ENCODE measurements at places on chromosomes 12 and 14.

DNA sequence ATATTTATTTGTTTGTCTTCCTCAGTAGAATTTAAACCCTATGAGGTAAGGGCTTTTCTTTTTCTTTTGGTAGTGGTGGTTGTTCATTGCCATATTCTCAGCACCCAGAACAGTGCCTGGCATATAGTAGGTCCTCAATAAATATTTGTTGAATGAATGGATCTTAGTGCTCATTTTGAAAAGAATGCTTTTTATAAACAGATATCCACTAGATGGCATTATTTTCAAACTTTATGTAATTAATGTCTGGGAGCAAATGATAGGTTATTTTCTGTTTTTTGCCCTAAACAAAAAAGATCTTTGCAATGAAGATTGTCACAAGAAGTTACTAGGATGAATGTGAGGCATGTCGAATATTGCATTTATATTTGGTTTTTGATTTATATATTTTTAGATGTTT lies 64.1 kb downstream of the RAD51B start:
- DNase-seq: no peak

DNA sequence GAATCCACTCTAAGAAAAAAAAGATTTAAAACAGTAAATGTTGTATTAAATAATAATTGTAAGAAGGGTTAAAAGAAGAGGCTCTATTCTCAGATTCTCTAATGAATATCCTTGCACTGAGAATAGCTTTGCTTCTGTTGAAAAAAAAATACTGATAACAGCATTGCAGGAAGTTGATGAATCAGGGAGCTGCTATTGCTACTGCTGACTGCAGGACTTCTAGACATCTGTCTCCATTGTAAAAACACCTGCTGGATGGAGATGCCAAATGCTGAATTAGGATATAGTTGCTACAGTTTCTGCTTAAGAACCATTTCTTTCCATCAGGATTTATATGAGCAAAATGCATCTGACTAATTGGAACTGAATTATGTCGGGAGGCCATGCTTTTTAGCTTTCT lies 50.3 kb upstream of the ANP32D start:
- no peak for DNase-seq

GRCh38 chr12:95538656-95539055 lies 12.6 kb downstream of the USP44 start:
- no peak for DNase-seq

DNA sequence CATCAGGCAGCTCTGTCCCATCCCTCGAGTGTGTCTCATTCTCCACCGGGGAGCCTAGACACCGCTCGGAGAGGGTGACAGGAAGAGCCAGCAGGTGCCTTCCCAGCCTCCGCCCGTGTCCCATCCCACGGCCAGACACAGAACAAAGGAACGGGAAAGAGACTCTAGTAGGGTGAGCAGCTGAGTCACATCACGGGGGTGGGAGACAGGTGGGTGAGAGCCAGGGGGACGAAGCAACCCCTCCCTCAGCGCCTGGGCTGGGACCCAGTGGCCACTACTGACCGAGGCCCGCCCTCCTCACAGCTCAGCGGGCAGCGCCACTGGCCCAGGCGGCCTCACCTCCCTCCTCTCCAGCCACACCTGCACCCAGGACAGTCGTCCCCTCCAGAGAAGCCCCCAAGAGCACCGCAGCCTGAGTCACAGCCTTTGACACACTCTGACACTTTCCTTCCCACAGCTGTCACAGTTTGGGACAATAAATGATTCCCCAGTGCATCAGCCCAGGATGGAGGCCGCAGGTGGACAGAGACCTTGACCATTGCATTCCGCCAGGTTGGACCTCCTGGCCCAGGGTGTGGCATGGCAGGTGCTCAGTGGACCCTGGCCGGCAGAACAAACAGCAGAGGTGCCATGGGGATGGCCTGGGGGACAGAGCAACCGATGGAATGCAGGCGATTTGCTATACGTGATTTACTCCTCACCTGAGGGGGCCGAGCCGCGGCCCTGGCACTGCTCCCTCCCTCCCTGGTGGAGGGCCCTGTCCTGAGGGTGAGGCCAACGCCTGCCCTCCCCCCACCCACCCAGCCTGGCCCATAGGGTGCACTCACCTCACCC lies 45.4 kb upstream of the GALNT9 start:
- DNase-seq: no peak

GRCh38 chr14:104393898-104394381 lies 185.6 kb upstream of the C14orf180 start:
- DNase-seq: no peak

- no peak for DNase-seq
Observed at GRCh38 chr14:65501328-65501727, 88.8 kb downstream of the FUT8 start.

- no peak for DNase-seq
Observed at GRCh38 chr14:75720116-75720515, 59.1 kb downstream of the TTLL5 start.

GRCh38 chr14:86639146-86639545 lies 1109.2 kb downstream of the FLRT2 start:
- DNase-seq: no peak
